ENCODE measurements at places on chromosomes 5 and 9.
A peak's percentile ranks its signal among the peaks of the same experiment; 100 is the strongest.

GRCh38 chr9:92754091-92754745 is 10.4 kb downstream of the BICD2 start:
- no peak for DNase-seq

GRCh38 chr9:21901546-21901945 is 92.6 kb downstream of the CDKN2A start:
- no peak for DNase-seq

- DNase-seq, result peak; percentile 55
Measured at GRCh38 chr5:133881576-133882388, 86.6 kb downstream of the C5orf15 start.

- DNase-seq, result no peak
Measured at GRCh38 chr9:127102176-127102575, 20.3 kb downstream of the ANGPTL2 start.

- no peak for DNase-seq
Measured at GRCh38 chr5:140690376-140690932, 716 bp downstream of the HARS1 start.

- DNase-seq, result no peak
Measured at GRCh38 chr9:72996684-72997314, 43.9 kb upstream of the ALDH1A1 start.

- DNase-seq, result no peak
Measured at GRCh38 chr5:33852319-33852718, 39.5 kb downstream of the ADAMTS12 start.

GRCh38 chr9:124010303-124010664 is 1.3 kb upstream of the LHX2 start:
- no peak for DNase-seq

DNA sequence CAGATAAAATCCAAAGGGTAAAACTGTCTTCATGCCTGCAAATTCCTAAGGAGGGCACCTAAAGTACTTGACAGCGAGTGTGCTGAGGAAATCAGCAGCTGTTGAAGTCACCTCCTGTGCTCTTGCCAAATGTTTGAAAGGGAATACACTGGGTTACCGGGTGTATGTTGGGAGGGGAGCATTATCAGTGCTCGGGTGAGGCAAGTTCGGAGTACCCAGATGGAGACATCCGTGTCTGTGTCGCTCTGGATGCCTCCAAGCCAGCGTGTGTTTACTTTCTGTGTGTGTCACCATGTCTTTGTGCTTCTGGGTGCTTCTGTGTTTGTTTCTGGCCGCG is 727 bp upstream of the ADRB2 start:
- no peak for DNase-seq

GRCh38 chr5:173323106-173323798 is 5.0 kb downstream of the STC2 start:
- DNase-seq, result no peak

Measured in RWPE2 (cell line).